ENCODE measurements at places on chromosomes 11 and 22.

GRCh38 chr22:32752816-32753520, 48.5 kb upstream of the TIMP3 start:
- no peak for DNase-seq

DNA sequence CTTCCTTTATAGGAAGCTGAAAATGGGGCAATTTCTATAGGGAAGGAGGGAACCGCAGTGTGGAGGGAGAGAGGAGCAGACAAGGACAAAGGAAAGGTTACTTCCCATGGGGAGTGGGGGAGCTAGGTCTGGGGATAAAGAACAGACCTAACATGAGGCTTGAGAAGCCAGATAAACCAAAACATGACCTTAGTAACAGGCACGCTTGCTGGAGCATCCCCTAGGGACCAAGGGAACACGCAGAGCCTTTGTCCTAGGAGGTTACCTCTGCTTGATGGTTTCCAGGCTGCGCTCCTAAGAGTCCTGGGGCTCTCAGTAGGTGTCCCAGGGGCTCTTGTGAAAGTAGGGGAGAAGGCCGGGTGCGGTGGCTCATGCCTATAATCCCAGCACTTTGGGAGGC, 271.4 kb upstream of the NCAM1 start:
- DNase-seq = no peak

DNA sequence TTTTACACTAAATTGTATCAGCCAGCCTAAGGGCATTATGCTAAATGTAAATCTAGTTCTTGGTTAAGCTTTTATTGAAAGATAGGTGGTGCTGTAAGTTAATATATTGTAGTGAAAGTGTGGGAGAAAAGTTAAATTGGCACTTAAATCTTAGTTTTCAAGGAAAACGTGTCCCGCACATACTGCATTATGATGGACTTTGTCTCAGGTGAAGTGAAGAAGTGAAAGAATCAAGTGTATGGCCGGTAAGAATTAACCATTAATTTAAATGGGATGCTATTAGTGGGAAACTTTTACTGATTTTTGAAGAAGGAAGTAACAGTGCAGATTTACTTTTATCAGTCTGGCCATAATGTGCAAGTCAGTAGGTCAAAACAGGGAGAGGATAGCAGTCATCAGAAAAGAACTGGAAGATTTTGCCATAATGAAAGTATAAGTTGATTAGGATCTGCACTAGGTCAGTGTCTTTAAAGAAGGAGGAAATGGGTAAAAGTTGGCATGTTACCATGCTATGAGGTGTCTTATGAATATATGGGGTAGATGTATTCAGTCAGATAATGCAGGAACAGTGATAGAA, 81.6 kb downstream of the PDHX start:
- DNase-seq = no peak

DNA sequence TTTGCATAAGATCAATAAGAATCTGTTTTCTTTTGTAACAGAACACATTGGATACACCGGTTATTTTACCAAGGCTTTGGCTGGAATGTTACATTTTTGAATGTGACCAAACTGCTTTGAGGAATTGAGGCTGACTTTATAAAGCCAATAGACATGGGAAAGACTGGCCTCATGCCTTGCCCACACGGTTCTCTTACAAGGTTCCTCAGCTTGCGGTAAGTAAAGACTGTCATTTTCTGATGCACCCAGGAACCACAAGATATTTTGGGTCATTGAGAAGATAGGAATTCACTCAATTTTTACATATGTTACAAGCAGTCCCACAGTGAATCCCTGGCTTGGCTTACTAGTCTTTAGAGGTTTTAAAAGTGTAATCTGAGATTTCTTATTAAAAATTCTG, 23.9 kb downstream of the OR10A6 start:
- no peak for DNase-seq

- no peak for DNase-seq
Observed at GRCh38 chr11:118703563-118704106, 24.2 kb upstream of the TREH start.

GRCh38 chr22:20423906-20424551, 13.6 kb downstream of the SCARF2 start:
- no peak for DNase-seq

DNA sequence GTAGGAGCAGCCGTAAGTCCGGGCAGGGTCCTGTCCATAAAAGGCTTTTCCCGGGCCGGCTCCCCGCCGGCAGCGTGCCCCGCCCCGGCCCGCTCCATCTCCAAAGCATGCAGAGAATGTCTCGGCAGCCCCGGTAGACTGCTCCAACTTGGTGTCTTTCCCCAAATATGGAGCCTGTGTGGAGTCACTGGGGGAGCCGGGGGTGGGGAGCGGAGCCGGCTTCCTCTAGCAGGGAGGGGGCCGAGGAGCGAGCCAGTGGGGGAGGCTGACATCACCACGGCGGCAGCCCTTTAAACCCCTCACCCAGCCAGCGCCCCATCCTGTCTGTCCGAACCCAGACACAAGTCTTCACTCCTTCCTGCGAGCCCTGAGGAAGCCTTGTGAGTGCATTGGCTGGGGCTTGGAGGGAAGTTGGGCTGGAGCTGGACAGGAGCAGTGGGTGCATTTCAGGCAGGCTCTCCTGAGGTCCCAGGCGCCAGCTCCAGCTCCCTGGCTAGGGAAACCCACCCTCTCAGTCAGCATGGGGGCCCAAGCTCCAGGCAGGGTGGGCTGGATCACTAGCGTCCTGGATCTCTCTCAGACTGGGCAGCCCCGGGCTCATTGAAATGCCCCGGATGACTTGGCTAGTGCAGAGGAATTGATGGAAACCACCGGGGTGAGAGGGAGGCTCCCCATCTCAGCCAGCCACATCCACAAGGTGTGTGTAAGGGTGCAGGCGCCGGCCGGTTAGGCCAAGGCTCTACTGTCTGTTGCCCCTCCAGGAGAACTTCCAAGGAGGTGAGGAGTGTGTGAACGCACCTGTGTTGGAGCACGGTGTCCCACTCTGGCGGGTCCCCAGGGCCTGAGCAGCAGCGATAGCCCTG, at the start of gene TAGLN:
TAGLN (plus strand) TSS at position 318 of the 863 bp plus-strand sequence. CDS start 3,644 bp downstream, outside the sequence.
- DNase-seq = no peak

- DNase-seq = no peak
Observed at GRCh38 chr11:70067036-70067435, 11.1 kb upstream of the ANO1 start.

DNA sequence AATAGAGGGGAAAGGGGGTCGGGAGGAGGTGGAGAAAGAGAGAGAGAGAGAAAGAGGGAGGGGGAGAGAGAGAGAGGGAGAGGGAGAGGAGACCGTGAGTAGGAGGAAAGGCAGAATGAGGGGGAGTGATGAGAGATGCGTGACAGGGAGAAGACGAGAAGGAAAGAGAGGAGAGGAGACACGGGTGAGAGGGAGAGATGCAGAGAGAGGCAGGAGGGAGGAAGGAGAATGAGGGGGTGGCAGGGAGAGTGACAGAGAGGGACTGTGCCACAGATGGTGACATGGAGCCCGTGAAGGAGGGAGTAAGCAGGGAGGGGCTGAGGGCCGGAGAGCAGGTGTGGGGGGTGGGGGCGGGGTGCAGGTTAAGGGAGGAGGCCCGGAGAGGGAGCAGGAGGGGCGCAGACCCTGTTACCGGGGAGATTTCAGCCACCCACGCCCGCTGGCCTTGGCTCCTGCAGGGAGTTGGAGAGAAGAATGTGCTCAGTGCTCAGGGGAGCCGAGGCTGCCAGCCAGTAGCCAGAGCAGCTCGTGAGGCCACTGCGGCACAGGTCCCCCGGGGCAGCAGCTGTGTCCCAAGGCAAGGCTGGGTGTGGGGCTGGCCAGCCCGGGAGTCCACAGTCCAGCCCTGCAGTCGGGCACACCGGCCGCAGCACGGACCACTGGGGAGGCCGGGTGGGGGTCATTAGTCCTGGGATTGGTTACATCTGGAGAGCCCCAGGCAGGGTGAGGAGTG, at the start of gene SSTR3:
SSTR3 (minus strand) TSS at position 304 of the 733 bp plus-strand sequence. CDS start 4,674 bp downstream, outside the sequence.
- DNase-seq = no peak

- DNase-seq = no peak
Observed at GRCh38 chr11:36311926-36312595, 16.0 kb downstream of the PRR5L start.

GRCh38 chr11:78715639-78716311, 141.1 kb upstream of the NARS2 start:
- peak; percentile 33 for DNase-seq

DNA sequence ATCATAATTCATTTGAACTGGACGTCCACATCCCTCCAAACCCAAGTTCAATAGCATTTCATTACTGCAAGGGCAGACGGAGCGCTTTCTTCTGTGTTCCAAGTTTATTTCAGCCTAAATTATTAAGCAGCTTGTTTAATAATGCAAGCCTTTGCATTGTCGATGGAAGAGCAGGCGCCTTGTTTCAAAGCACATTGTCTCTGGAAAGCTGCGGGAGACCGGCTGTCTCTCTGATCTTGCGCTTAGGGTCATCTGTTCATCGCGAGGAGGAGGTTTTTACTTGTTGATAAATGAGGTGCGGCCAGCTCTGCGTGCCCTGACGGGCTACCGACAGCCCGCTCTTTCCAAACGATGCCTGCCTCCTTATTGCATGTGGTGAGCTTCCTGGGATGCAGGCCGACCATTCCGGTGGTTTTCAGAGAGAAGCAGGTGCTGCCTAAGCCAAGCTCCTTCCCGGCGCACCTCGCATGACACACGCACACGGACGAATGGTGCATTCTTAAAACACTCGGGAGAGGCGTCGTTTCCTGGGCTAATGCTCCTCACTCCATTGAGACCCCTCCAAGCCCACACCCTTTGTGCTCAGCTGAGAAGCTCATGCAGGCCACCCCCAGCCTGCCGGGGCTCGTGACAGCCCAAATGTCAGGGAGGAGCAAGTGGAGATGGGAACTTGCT, 456.9 kb downstream of the BRD1 start:
- no peak for DNase-seq

DNA sequence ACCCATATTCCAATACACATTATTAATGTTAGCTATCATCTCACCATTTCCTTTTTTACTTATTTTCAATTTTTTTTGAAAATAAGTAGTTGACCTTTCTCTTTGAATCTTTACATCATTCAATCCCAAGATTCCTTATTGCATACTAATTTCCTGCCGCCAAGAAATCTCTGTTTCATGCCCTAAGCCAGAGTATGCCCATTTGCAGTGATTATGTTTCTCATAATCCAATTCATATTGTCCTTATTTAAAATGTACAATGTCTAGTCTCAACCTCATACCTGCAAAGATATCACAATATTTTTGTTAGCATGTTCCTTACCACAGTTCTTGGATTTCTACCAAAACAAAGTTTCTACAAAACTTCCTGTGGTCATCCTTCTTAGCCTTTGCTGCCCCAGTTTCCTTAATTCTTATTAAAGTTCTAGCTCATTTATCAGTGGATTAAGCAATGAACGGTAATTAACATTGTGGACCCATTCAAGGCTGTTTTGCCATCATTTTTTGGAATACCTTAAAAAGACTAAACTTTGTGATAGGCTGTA, 75.3 kb downstream of the CD44 start:
- no peak for DNase-seq

DNA sequence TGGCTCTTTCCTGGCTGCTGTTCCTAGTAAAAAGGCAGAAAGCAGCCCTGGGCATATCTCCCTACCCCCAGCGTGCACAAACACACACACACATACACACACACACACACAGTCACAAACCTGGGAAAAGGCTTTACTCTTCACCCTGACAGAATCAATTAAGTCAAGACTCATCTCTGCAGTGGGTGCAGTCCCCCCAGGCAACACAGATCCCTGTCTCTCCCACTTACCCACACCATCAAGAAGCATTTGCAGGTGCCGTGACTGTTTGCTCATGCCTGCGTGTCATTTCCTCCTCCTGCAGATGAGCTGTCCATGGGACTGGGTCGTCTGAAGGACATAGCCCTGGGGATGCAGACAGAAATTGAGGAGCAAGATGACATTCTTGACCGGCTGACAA, 28.6 kb downstream of the SNAP29 start:
- no peak for DNase-seq

DNA sequence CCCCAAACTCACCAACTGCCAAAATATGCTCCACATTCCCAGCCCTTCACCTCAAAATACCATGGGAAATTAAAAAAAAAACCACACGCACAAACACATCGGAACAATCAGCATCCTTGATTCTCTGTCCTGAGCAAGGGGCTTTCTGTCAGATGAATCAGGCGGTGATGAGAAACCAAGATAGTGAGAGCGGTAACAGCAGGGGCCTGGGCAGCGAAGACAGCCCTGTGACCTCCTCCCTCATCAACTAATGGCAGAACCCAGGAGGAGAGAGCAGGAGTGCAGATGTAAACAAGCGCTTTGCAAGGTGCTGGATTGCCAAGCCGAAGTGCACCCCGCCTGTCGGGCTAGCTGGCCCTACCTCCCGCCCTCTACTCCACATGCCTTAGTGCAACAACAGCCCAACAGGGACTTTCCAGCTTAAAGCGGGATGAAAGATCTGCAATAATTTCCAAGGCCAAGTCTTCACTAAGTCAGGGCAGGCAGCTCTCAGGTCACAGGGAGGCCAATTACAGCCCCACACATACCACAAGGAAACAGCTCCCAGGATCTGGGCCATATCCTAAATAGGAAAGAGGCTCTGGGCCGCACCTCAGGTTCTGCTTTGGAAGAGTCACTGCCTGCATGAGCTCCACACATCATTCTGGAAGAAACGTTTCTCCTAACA, 72.2 kb upstream of the BID start:
- DNase-seq = no peak

- DNase-seq = no peak
Observed at GRCh38 chr11:95086151-95086550, 3.5 kb upstream of the ENDOD1 start.

All from stimulated activated CD4-positive, alpha-beta T cell treated with anti-CD3 and anti-CD28 coated beads, Interleukin-12 subunit alpha, Interleukin-12 subunit beta, amount 100 ng/mL, for 4 hours (primary cell).